ENCODE measurements at places on chromosomes 11 and 22.

- no peak for DNase-seq
These were observed 3.8 kb downstream of the TOP3B start for GRCh38 chr22:21978564-21979386.

- no peak for DNase-seq
These were observed 13.8 kb upstream of the CASP12 start for GRCh38 chr11:104912102-104912501.

DNA sequence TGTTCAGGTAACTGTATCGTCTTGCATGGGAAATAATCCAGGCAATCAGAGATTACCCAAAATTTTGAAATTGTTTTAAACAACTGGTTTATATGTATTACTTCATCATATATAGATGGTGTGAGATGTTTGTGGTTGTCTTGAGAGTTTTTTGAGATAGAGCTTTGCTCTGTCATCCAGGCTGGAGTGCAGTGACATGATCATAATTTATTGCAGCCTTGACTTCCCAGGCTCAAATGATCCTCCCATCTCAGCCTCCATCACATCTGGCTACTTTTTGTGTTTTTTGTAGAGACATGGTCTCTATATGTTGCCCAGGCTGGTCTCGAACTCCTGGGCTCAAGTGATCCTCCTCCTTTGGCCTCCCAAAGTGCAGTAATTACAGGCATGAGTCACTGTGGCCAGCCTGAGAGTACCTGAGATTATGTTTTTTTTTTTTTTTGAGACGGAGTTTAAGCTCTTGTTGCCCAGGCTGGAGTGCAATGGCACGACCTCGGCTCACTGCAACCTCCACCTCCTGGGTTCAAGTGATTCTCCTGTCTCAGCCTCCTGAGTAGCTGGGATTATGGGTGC, 11.5 kb downstream of the CTNND1 start:
- DNase-seq = no peak

DNA sequence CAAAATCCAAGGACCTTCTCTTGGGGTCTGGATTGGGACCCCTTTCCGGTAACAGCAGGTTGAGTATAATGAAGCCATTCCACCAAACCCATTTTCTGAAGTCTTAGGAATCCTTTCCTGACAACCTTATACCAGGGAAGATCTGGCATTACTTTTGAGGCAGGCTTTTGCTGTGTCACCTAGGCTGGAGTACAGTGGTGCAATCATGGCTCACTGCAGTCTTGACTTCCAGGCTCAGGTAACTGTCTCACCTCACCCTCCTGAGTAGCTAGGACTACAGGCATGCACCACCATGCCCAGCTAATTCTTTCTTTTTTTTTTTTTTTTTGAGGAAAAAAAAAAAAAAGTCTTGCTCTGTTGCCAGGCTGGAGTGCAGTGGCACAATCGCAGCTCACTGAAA, 55.8 kb upstream of the TREH start:
- DNase-seq = no peak

DNA sequence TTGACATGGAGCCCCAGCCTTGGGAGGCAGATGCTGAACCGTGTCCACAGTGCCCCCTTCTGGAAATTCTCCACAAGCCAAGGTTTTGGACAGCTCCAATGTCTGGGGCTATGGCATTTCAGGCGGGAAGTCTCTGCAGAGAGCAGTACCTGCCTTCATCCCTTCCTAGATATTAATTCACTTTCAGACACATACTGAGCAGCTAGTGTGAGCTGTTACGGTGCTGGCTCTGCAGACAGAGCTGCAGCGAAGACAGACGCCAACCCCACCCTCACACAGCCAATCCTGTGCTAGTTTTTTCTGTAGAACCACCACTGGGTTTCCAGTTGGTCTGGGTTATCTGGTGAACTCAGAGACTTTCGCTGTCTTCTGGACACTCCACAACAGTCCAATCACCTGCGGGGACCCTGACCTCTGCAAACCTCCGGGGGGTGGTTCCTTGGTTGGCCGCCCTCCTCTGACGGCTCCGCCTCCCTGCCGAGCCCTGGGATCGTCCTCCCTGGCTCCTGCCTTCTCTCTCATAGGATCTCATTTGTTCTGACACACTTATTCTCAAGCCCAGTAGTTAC, 9.1 kb downstream of the LMF2 start:
- no peak for DNase-seq

DNA sequence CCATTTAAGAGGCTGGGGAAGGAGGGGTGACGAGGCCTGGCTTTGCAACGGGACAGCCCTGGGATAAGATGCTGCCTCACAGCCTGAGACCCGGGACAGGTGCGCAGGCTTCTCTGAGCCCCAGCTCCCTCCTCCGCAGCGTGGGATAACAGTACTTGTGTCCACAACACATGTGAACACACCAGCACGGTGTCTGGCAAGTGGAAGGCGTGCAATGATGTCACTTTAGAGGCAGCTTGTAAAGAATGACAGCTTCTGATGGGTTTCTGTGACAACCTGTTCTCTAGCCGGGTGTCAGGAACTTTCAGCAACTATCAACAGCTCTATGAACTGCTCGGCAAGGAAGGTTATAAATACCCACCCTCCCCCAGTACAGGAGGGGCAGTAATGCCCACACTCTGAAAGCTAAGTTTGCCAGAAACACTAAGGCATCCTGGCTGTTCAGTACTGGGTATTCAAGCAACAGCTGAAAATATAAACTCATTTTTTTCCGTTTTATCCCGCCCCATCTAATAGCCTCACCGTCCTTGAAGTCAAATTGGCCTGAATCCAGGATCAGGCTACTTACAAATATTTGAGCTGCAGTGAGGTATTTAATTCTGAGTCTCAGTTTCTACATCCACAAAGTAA, 59.7 kb downstream of the MYH9 start:
- DNase-seq = no peak

DNA sequence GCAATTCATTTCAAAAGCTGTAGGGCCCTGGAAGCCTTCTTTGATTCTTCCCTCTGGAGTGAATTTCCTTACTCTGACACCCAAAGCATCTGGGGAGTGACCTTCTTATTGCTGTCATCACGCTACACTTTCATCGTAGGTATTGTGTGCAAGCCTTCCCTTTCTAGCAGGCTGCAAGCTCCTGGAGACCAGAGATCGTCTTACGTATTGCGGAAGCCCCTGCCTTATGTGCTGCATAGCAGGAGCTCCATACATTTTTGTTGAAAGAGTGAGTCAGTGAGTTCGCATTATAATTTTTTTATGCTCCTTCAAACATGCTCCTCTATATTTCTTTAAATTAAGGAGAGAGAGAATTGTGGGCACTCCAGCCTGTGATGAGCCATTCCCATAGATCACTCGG, 21.2 kb upstream of the TMEM218 start:
- no peak for DNase-seq

DNA sequence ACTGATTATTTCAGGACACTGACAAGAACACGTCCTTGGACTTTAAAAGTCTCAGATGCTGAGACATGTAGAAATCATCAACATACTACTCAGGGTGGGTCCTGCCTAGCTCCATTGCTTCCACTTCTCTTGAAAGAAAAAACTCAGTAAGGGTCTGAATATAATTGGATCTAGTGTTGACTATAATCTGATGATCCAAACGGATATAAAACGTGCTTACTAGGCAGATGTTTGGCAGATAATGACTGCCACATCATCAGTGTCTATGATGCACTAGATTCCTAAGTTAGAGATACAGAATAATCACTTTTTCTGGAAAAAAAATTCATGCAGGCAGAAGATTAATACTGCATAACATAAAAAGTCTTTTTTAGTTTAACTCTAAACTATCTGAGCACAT, 21.6 kb downstream of the GUCY1A2 start:
- no peak for DNase-seq

- no peak for DNase-seq
These were observed 403.2 kb downstream of the NELL1 start for GRCh38 chr11:21072558-21072957.

GRCh38 chr11:20634044-20634443, 34.6 kb downstream of the SLC6A5 start:
- no peak for DNase-seq

- no peak for DNase-seq
These were observed 13.8 kb upstream of the FBLN1 start for GRCh38 chr22:45488764-45489370.

DNA sequence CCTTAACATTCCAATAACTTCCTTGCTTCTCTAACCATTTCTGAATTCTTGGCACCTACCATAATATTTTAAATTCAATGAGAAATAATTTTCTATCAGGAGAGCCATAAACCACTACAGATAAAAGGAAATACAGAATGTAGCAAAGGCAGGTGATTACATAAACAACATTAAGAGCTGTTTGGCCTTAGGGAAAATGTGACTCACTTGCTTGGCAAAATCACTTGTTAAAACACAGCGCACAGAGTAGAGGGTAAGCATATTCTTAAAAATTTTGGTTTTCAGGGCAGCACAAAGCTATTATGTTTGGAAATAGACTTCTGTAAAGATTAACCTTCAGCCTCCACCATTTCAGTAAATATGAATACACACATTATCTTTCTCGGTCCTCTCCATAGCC, 26.4 kb downstream of the IZUMO1R start:
- no peak for DNase-seq

GRCh38 chr11:90556026-90556425, 333.2 kb upstream of the CHORDC1 start:
- DNase-seq = no peak

GRCh38 chr11:22780952-22781593, 48.5 kb downstream of the SVIP start:
- no peak for DNase-seq

DNA sequence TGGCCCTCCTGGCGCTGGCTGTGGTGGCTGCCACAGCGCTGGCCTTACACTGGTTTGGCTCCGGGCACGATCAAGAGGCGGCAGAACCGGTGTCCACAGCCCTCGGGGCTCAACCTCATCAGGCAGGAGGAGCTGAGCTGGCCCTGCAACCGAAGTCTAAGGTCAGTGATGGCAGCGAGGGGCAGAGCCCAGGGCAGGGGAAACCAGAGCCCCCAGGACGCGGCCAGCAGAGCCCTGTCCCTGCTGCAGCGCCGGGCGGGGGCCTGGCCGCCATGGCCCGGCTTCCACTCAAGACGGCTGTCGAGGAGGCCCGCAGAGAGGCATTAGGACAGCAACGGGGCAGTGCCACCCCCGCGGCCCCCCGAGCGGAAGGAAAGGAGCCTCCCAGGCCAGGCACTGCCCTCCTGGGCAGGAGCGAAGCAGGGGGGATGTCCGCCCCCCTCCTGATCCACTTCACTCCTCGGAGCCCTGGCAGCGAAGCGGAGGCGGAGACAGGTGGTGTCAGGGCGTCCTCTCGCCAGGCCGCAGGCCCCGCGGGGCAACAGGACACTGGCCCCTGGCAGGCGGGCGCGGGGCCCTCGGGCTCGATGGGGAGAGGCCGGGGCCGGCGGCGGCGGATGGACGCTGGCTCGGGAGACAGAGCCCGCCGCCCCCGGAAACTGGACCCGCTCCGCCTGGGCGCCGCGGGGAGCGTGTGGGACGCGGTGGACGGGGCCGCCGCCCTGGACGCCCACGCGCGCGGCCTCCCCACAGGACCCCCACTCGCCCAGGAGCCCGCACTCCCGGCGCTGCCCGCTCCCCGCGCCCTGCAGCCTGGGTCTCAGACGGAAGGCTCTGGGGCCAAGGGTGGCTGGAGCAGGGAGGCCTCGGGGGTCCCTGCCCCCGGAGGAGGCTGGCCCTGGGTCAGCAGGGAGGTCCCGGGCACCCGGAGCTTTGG, 895 bp downstream of the KLHDC7B start:
- DNase-seq = no peak

- no peak for DNase-seq
These were observed 37.8 kb downstream of the SLCO2B1 start for GRCh38 chr11:75188671-75189070.

GRCh38 chr11:121229495-121230215, 62.9 kb upstream of the SC5D start:
- DNase-seq = no peak

DNA sequence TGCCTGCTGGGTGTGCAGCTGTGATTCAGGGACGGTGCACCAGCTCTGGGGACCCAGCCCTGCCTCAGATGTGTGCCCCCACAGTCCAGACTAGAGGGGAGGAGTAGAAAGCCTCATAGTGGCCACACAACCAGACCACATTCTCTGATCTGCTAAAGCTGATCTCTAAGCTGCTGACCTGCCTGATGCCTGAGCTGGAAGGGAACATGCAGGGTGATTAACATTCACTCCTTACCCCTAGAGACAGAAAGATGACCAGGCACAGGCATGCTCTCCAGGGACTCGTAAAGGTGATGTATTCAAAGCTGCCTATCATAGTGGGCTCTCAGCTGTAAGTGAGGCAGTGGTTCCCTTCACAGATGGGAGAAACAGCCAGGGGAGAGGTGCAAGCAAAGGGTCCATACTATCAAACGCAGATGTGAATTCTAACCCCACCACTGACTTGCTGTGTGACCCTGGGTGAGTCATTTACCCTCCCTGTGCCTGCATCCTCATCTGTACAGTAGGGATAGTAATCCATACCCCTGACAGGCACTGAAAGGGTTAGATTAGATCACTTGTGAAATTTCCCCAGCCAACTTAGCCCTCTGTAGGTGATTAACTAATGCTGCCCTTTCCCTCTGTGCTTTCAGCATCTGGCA, 29.0 kb upstream of the LRRC32 start:
- DNase-seq = no peak

DNA sequence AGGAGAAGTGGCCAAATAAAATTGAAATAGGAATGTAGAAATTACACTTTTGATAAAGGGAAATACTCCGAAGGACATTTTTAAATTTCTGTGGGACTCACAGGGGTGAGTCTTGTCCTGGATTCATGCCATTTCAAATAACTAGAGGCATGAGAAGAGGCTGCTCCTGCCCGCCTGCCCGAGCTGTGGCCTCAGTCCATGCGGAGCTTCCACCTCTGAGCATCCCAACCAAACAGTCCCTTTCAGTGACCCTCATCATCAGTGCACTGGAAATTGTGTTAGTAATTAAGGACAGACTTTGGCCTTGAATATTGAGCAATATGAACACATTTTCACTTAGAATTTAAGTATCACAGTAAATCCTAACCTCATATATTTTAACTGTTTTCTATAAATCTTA, 25.6 kb downstream of the GRIA4 start:
- no peak for DNase-seq

DNA sequence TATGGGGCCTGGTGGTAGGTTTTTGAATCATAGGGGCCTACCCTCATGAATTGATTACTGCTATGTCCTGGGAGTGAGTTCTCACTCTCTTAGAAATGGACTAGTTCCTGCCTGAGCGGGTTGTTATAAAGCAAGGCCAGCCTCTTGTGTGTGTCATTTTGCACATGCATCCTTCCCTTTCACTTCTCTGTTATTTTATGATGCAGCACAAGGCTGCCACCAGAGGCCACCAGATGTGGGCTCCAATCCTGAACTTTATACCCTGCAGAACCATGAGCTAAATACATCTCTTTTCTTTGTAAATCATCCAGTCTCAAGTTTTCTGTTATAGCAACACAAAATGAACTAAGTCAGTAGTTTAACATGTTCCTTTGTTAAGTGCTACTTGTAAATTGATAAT, 251.4 kb downstream of the BLID start:
- DNase-seq = no peak

- no peak for DNase-seq
These were observed 353.4 kb downstream of the TENM4 start for GRCh38 chr11:79087238-79087960.
